Naive thymus-derived CD4-positive, alpha-beta T cell (primary cell): ENCODE measurements at places on chromosomes 2 and 18. TPM values are rescaled to one million over a fixed set of nuclear protein-coding genes. Genes with fewer than 3 reads are reported as not detected.

DNA sequence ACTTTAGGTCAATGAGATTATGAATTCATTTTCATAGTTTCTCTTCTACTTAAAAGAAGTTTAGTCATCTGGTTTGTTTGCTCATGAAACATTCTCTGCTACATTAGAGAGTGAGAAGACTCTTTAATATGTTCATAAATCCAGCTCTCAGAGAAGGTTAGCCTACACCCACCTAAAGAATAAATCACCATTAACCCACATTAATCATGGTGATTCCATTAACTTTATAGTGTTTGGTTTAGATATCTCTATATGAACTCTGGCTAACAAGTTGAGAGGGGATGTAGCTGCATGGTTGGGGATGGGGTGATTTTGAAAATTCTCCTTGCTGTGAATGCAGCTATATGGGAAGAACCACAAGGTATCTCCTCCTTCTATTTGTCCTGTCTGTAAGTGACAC lies 10.7 kb downstream of the TFPI start:
- H3K36me3 ChIP-seq = no peaks in the 10 kb centered on the region
- no peak overlapping the region for H3K27ac ChIP-seq
- DNase-seq = no peak
- no peak overlapping the region for H3K4me3 ChIP-seq
- H3K27me3 ChIP-seq = no peaks in the 10 kb centered on the region

DNA sequence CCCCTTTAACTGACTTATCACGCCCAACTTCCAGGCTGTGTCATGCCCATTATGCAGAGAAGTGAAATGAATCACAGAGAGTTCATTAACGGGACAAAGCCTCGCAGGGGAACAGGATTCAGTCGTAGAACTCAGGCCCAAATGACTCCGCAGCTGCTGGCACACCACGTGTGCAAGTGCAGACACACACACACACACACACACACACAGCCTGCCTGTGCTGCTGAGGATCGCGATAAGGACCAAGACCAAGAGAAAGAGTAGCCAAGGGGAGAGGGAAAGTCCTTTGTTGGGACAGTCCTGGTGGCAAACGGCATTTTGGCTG lies 90.0 kb upstream of the TAF1B start:
- DNase-seq = no peak
- H3K36me3 ChIP-seq = no peaks in the 10 kb centered on the region

- H3K36me3 ChIP-seq = no peaks in the 10 kb centered on the region
- H3K27ac ChIP-seq = no peak overlapping the region
- no peaks in the 10 kb centered on the region for H3K27me3 ChIP-seq
- no peak overlapping the region for H3K4me3 ChIP-seq
These were observed 142.6 kb upstream of the SPRED2 start for GRCh38 chr2:65574993-65575392.

DNA sequence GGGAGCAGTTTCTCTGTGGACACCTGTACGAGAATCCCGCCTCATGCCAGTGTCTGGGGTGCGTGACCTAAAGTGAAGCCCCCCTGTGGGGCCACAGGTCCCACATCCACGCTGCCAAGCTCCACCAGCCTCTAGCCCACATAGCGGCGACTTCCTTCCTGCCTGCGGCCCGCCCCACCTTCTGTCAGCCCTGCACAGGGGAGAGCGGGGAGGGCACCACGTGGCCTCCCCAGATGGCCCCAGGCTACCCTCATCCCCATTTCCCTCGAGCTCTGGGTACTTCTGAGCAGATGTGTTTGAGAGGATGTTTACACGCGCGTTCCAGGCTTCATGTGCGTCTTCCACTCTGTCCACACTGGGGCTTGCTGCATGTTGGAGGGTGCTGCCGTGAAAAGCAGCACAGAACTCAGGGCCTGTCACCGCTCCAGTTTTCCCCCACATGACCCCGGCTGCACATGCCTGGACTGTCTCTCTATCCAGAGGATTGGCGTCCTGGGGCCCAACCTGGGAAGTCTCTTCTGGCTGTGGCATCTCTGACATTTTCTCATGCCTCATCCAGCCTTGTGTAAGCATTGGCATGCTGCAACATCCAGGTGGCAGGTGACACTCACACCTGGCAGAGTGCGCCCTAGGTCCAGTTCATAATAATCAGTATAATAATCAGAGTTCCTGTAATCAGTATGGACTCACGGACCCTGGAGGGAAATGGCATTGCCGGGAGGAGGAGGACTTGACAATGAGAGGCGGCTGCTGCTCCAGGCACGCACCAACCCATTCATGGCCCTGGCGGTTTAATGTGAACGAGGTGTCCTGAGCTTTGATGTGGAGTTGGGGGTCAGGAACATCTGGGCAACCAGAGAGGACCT lies 146.3 kb upstream of the TWIST2 start:
- no peaks in the 10 kb centered on the region for H3K27me3 ChIP-seq
- H3K27ac ChIP-seq = no peak overlapping the region
- H3K36me3 ChIP-seq = no peaks in the 10 kb centered on the region
- no peak overlapping the region for H3K4me3 ChIP-seq

- H3K27ac ChIP-seq = no peak overlapping the region
- no peaks in the 10 kb centered on the region for H3K36me3 ChIP-seq
- DNase-seq = no peak
- peaks cover 4% of the 10 kb centered on the region for H3K27me3 ChIP-seq
- no peak overlapping the region for H3K4me3 ChIP-seq
These were observed 12.0 kb downstream of the THSD7B start for GRCh38 chr2:136777391-136777790.

DNA sequence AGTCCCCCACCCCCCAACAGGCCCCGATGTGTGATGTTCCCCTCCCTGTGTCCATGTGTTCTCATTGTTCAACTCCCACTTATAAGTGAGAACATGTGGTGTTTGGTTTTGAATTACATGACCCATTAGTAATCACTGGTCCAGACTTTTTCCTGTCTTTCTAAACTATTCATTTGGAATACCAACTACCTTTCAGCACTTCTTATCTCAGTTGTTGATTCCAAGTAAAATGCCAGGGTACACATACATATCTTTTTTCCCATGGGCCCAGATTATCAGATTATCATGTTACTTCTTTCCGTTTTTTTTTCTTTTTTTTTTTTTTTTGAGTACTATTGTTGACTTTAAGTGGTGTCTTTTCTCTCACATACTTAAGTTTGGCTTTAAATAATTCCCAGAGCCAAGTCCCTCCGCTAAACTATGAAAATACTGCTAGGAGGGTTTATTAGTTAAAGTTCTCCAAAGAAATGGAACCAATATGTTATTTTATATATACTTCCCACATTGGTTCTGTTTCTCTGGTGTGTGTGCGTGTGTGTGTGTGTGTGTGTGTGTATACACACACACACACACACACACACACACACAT lies 389.3 kb downstream of the IRS1 start:
- no peak for DNase-seq
- H3K4me1 ChIP-seq = no peaks in the 10 kb centered on the region
- H3K27ac ChIP-seq = no peak overlapping the region
- no peak overlapping the region for H3K4me3 ChIP-seq
- no peaks in the 10 kb centered on the region for H3K36me3 ChIP-seq

DNA sequence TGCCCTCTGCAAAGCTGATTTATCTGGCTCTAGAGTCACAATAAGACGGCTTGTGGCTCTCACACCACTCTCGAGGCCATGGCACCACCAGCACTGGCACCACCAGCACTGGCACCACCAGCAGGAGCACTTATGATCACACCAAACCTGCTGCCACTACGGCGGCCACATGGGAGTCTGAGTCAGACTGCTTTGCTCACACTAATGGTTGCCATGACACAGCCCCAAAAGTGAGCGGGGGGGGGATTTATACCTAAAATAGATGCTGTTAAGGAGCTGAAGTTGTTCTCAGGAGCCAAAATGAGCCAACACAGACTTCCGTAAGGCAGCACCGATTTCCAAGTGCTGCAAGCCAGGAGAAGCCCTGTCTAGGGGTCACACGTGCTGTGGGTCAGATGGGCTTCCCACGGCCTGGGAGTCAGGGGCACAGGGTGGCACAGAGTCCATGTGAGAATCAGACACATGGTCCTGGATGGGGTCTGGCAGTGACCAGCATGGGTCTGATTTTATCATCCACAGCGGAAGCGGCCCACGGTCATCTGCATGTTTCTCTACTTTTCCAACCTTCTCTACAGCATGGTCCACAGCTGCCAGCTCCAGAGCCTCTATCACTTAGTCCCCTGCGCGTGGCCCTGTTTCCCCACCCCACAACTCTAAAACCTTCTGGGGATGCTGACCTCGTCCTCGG lies 16.7 kb downstream of the DNMT3A start:
- H3K4me1 ChIP-seq = peaks cover 22% of the 10 kb centered on the region
- no peaks in the 10 kb centered on the region for H3K27me3 ChIP-seq
- no peak overlapping the region for H3K27ac ChIP-seq
- no peak overlapping the region for H3K4me3 ChIP-seq
- no peaks in the 10 kb centered on the region for H3K36me3 ChIP-seq

GRCh38 chr18:76401498-76401897 lies 93.5 kb downstream of the ZNF516 start:
- H3K36me3 ChIP-seq = no peaks in the 10 kb centered on the region
- H3K4me1 ChIP-seq = no peaks in the 10 kb centered on the region
- no peak overlapping the region for H3K4me3 ChIP-seq
- H3K27me3 ChIP-seq = no peaks in the 10 kb centered on the region
- no peak overlapping the region for H3K27ac ChIP-seq
- no peak for DNase-seq

DNA sequence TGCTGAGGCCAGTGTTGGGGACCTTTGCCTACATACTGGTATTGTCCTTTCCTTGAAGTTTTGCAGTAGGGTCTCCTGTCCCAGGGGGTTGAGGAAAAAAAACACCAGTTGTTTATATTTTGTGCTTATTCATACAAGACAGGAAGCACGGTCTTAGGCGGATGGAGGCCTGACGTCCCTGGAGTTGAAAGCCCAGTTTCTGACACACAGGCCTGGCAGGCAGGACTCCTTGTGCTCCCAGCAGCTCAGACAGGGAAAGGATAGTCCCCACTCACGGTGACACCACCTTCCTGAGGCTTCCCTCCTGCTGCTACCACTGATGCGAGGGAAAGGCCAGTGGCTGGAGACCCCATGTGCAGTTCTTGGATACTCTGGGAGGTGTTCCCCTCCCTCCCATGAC lies 15.5 kb upstream of the SP100 start:
- no peaks in the 10 kb centered on the region for H3K4me1 ChIP-seq
- H3K36me3 ChIP-seq = peaks cover 14% of the 10 kb centered on the region
- H3K27me3 ChIP-seq = no peaks in the 10 kb centered on the region
- H3K4me3 ChIP-seq = no peak overlapping the region
- no peak overlapping the region for H3K27ac ChIP-seq

GRCh38 chr2:159604159-159604558 lies 12.2 kb downstream of the BAZ2B start:
- H3K27ac ChIP-seq = no peak overlapping the region
- no peaks in the 10 kb centered on the region for H3K4me1 ChIP-seq
- H3K4me3 ChIP-seq = no peak overlapping the region
- DNase-seq = no peak

GRCh38 chr2:67039517-67040103 lies 357.5 kb upstream of the ETAA1 start:
- H3K36me3 ChIP-seq = no peaks in the 10 kb centered on the region
- no peak for DNase-seq
- H3K27ac ChIP-seq = no peak overlapping the region
- no peaks in the 10 kb centered on the region for H3K27me3 ChIP-seq
- H3K4me1 ChIP-seq = no peaks in the 10 kb centered on the region

DNA sequence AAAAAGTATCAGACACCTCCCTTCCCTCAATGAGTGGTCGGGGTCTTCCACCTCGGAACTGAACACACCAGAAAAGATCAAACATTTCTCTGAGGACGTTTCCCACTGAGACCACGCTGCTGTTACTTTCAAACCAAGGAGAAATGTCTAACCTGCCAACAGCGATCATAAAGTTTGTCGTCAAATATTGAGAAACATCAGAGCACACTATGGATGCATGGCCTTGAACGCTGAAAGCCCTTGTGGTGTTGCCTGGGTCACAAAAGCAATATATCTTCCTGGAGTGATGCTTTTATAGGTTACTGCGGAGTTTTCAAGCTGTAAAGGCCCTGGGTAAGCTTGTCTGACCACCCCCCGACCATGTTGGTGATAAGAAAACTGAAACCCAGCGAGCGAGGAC lies 70.2 kb upstream of the ID2 start:
- H3K36me3 ChIP-seq = no peaks in the 10 kb centered on the region
- no peak overlapping the region for H3K4me3 ChIP-seq
- H3K27me3 ChIP-seq = no peaks in the 10 kb centered on the region
- DNase-seq = no peak

DNA sequence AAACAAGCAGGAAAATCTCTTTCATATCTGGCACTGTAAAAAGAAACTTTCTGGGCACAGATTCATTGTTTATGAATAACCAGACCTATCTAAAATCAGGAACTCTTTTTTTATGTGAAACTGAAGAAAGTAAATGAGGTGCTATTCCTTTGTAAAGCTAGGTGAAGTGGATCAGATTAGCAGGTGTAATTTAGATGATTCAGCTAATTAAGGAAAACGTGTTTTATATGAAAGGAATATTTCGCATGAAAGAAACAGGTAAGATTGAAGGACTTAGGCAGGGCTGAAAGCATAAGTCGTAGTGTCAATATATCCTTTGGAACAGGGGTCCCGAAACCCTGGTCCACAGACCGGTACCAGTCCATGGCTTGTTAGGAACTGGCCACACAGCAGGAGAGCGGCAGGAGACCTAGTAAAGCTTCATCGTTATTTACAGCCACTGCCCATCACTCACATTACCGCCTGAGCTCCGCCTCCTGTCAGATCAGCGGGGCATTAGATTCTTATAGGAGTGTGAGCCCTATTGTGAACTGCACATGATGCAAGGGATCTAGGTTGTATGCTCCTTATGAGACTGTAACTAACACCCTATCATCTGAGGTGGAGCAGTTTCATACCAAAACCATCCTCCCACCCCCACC lies 20.3 kb upstream of the XIRP2 start:
- H3K4me1 ChIP-seq = no peaks in the 10 kb centered on the region
- H3K27me3 ChIP-seq = no peaks in the 10 kb centered on the region

- H3K4me1 ChIP-seq = no peaks in the 10 kb centered on the region
- no peaks in the 10 kb centered on the region for H3K36me3 ChIP-seq
- no peak for DNase-seq
- H3K27me3 ChIP-seq = no peaks in the 10 kb centered on the region
- H3K27ac ChIP-seq = no peak overlapping the region
- no peak overlapping the region for H3K4me3 ChIP-seq
These were observed 259.6 kb upstream of the PIK3C3 start for GRCh38 chr18:41695441-41695840.

The STPG4 gene
- not detected for total RNA-seq

The ARL4C gene
- 329 TPM for total RNA-seq

The GRB14 gene
- total RNA-seq = not detected
